ENCODE measurements at places on chromosomes 7 and 10.

DNA sequence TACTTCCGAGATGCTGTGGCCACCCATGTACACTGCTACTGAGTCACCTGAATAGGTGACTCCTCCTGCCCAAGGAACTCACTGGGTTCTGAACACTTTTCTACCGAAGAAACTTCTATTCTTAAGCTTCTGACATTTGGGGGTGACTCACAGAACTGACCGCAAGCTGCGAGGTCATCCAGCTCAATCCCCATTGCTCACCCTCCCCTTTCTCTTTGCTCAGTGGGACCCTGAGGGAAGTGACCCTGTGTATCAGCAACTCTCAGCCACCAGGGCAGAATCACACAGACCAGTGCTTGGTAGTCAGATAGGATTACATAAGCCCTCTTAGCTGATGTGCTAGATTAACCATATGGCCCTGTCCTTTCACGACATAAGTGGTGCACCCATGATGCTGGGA lies 46.3 kb downstream of the INSYN2A start:
- DNase-seq, result no peak

DNA sequence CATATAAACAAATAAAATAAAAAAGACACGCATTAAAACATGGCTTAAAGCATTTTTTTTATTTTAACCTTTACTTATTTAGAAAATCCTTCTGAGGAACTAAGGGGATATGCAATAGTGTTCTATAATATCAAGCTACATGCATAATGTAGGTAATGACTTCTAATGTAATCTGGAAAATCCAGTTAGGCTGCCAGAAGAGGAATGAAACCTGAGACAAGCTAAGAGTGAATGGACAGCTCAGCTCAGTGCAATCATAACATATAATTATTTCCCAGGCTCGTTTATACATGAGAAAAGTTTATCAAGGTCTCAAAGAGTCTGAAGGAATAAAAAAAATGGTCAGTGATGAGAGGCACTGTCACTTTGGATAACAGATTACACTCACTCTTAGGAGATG lies 649.0 kb upstream of the PCDH15 start:
- no peak for DNase-seq

- DNase-seq, result no peak
Observed at GRCh38 chr10:102982296-102982695, 64.2 kb downstream of the CNNM2 start.

DNA sequence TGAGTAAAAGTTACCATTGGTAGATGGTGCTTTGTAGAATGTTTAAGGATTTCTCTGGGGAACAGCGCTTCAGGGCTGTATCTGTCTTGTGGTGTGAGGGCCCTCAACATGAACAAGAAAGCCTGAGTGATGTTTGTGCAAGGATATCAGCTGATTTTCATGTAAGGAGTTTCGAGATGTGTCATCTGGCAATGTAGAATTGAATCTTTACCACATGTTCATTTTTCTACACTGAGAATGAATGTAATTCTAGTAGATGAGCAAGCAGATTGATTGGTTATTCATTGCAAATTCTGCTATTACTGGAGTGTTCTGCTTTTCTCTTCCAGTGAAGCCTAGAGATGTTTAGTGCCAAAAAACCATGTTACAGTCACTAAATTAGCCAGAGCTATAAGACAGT lies 87.7 kb downstream of the ST7 start:
- DNase-seq, result no peak

DNA sequence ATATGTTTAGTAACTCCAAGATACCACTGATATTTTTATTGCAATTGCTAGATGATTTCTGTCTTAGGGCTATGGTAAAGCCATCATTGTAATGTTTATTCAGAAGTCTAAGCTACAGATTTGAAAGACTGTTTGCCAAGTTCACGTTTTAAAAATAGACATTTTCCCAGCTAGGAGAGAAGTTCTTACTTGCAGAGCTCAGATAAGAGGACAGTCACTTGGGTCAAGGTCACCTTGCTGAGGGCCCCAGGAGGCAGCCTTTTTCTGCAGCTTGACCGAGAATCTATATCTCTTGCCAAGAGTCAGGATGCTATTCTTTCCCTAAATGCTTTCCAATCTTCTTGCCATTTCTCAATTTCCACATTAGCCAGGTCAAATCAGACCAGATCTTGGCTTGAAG lies 1011.2 kb downstream of the KCNMA1 start:
- no peak for DNase-seq
